DMS 273 treated with DMSO at 0.1 percent for 48 hours (cell line): ENCODE measurements at places on chromosomes 5 and 9.

- no peak for DNase-seq
These were observed 165.3 kb downstream of the ZNF608 start for GRCh38 chr5:124580925-124581737.

DNA sequence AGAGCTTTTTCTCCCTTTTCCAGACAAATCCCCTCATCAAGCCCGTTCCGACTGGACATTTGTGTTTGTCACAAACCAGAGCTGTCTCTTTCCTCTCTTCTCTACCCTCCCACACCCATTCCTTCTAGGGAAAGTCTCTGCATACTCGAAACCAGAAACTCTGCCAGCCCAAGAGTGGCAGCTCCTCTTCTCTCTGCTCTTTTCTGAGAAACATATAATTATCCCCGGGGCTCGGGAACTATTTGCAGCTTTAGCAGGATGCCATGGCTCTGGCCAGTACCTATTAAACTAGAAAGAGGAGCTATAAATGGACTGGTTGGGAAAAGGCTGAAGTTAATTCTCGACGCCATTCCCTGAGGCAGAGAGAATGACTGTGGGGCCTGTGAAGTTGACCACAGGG is 82.6 kb downstream of the SH3PXD2B start:
- no peak for DNase-seq

- no peak for DNase-seq
These were observed 10.8 kb upstream of the CCDC69 start for GRCh38 chr5:151234476-151235238.

DNA sequence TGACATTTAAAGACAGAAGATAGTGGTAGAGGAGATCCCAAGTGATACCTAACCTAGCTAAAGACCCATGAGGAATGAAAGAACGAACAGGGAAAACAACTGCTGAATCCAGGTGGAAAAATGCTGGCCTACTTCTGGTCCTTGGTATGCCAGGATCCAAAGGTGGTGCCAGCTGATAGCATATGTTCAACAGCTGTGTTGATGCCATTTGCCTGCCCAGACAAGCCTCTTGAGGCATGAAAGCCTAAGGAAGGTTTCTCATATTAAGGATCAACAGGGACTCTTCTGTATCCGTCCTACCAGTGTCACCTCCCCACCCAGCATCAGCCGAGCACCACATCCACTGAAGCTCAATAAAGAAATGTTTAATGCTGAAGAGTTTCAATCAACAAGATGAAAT is 225.7 kb upstream of the DMRT1 start:
- no peak for DNase-seq

- DNase-seq: no peak
These were observed 116.7 kb downstream of the PPP2R2B start for GRCh38 chr5:146761811-146762210.
